GM23338 (cell line): ENCODE measurements at places on chromosomes 7 and 10.

GRCh38 chr7:156764016-156764669, 123.6 kb downstream of the RNF32 start:
- peak; percentile 65 for DNase-seq

- DNase-seq: no peak
These were observed 22.9 kb downstream of the WNT16 start for GRCh38 chr7:121351682-121352081.

- no peak for DNase-seq
These were observed 109.7 kb upstream of the GDF10 start for GRCh38 chr10:47190301-47190700.

DNA sequence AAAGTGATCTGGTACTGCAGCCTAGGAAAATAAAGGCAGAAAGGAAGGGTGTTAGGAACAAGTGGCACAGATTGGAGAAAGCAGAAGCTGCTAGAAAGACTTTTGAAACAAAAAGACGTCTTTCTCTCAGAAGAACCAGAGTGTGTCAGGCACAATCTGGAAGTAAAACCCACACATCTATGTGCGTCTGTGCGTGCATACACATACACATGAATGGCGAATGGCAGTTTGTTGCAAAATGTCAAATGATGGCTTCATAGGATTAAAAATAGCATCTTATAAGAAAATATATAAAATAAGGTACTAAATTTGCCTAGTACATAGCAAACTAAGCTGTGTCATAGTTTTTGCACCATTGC, 246.3 kb downstream of the CDK14 start:
- no peak for DNase-seq

GRCh38 chr10:66277481-66277880, 648.4 kb upstream of the LRRTM3 start:
- DNase-seq: peak; percentile 51

- DNase-seq: no peak
These were observed 67.3 kb upstream of the WDR11 start for GRCh38 chr10:120783867-120784266.

DNA sequence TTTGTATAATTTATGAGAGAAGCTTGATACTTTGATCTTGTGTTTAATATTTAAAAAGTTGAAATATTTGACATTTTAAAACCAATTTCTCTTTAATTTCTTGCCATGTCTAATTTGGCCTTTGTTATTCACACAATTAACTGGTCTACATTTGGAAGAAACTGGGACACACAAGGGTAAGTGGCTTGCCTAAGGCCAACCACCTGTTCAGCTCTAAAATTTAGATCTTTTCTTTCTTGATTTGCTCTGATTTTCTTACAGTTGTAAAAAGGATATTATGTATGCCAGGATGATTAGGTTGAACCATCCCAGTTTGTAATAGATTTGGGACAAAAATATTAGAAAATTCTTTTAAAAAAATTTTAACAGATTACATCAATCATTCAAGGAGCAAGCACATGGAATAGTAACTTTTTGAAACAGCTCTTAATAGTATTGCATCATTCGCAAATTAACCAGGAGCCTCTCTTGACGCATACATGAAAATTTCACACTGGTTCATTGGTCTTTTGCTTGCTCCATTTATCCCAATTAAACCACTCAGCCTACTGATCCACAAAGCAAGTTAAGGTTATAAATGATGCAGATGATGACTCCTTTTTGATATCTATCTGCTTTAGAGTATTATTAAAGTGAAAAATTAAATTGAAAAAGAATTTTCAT, 222.4 kb upstream of the SLC26A5 start:
- DNase-seq: no peak

DNA sequence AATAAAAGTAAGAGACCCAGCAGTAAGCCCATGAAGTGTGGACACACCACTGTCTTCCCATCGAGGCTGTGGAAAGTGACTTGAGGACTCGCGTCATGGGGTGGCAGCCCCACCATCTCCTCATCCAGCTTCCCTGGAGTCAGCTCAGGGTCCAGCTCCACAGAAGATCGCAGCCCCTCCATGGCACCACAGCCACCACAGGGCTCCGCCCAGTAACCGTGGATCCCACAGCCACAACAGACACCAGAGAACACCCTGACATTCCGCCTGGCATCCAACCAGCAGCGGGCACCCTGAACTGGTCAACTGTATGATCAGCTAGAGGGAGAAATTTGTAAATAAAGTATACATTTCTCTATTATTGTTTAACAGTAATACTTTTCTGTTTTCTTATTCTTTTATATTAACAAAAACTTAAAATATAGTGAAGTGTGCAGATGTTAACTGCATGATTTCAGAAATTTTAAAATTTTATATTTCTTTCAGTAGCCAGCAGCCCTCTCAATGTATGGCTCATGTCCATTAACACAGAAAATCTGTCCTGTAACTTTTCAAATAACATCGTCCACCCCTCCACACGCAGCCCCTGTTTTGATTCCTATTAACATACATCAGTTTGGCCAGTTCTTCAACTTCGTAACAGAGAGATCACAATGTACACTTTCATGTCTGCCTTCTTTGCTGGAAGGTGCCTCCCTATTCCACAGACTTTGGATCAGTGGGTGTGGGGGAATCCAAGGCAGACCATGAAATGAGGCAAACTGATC, 69.7 kb downstream of the ITGB1 start:
- DNase-seq: no peak

DNA sequence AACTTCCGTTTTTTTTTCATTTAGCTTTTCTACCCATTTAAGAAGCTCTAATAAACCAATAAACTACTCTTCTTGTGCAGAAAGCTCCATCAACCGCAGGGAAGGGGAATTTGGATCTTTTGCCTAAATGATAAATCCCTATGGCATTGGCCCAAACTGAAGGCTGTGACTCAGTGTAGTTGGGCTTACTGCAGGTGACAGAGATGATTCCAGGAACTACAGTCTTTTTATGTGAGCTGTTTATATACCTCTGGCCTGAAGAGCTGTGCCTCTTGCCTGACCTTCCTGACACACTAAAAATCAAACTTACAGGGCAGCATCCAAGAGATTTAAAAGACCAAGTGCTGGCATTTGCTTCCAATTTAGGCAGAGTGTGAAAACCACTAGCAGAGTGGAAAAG, 25.2 kb downstream of the ABCB1 start:
- DNase-seq: no peak

DNA sequence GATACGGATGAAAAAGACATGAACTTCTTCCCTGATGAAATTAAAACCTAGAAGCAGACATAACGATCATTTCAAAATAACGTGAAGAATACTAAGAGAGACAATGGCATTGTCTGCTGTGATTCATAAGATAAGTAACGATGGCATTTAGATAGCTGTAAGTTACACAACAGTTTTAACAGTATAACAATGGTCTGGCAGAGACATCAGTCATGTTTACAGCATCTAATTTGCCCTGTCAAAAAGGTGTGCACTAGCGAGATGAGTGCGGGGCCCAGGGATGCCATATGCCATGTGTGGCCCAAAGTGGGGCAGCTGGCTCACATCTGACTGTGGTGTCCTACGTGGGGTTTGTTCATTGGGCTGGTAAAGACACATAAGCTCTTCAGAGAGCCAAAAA, 55.7 kb upstream of the RHEB start:
- DNase-seq: no peak

DNA sequence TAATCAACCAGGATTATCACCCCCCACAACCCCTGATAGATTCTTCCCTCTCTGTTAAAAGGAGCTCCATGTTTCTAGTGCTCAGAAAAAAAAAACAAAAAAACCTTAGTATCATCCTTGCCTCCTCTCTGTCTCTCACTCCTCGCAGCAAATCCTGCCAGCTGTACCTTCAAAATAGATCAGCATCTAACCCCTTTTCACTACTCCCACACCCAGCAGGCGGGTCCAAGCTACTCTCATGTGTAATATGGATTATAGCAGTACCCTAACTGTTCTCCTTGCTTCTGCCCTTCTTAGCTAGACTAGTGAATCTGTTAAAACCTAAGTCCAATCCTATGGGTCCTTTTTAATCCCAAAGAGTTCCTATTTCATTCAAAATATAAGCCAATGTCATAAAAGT, 667.4 kb downstream of the MAGI2 start:
- DNase-seq: no peak

DNA sequence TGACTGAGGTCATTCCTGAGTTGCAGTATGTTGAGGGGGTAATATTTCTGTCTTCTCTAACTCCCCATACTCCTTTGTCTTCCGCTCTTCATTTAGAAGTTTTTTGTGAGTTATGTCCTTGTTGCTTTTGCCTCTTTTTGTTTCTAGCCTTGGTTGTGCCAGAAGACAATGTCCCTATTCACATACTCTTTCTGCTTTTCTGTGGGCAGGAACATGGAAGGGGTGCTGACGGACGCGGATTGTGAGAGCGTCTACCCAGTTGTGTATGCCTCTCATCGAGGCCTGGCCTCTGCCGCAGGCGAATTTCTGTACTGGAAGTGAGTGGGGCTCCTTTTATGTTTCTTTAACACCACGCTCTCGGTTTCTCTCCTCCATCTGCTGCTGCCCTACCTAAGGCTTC, 20.5 kb downstream of the STAG3 start:
- DNase-seq: no peak

- DNase-seq: peak; percentile 11
These were observed 300.6 kb downstream of the PLXNA4 start for GRCh38 chr7:132275416-132276233.

DNA sequence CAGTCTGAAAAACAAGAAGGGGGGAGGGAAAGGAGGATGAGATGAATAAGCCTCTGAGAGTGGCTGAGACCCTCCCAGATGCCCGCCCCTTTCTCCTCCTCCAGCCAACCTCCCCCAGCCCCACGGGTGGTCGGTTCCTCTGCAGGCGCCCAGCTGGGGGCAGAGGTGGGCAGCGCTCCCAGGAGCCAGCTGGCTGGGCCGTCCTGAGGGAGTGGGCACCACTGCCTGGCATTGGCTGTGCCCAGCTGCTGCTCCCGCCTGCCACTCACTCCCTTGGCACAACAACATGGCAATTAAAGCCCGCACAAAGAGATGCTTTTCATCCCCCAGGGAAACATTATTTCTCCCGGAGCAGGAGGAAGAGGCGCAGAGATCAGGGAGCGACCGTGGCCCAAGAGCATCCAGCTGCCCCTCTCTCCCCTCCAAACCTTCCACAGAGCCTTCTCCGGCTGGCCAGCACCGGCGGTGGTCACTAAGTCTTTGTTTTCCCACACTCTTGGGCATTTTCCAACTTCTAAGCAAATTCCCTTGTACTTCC, 107.2 kb downstream of the SPDYE5 start:
- DNase-seq: peak; percentile 64

- peak; percentile 46 for DNase-seq
These were observed 102.1 kb downstream of the OSBPL3 start for GRCh38 chr7:24877790-24878311.

DNA sequence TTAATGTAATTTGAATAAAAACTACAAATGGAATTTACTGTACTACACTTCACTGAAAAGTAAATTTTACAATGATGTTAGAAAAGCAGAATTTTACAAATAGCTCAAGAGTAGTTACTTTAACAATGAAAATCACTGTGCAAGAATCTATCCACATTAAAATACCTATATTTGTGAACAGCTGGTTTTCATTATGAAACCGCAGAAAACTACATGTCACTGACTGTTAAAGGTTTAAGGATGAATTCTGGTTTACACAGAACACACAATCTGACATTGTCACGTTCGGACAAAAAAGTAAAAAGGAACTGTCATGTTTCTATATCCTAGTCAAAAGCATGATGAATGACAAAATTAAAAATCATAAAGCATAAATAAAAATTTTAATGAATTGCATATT, 415.3 kb upstream of the PRKCQ start:
- DNase-seq: no peak

GRCh38 chr7:92992483-92992882, 125.3 kb downstream of the SAMD9 start:
- DNase-seq: no peak

DNA sequence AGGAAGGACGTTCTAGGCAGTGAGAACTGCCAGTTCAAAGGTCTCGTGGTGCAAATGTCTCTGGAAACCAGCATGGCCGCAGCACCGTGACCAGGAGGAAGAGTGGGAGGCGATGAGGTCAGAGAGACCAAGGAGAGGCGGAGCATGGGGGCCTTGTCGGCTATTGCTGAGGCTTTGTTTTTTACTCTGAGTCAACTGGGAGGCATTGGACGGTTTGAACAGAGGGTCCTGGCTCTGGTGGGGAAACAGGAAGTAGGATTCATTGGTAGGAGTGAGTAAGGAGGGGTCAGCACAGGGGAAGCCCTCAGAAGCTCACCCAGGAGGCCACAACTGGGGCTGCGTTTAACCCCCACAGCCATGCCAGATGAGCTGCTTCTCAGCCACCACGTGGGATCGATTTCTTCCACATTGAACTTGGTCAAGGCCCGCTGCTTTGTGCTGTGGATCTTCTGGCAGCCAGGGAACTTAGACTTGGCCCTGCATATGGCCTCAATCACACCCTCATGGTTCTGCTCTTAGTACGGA, 22.2 kb upstream of the SH2B2 start:
- DNase-seq: no peak

DNA sequence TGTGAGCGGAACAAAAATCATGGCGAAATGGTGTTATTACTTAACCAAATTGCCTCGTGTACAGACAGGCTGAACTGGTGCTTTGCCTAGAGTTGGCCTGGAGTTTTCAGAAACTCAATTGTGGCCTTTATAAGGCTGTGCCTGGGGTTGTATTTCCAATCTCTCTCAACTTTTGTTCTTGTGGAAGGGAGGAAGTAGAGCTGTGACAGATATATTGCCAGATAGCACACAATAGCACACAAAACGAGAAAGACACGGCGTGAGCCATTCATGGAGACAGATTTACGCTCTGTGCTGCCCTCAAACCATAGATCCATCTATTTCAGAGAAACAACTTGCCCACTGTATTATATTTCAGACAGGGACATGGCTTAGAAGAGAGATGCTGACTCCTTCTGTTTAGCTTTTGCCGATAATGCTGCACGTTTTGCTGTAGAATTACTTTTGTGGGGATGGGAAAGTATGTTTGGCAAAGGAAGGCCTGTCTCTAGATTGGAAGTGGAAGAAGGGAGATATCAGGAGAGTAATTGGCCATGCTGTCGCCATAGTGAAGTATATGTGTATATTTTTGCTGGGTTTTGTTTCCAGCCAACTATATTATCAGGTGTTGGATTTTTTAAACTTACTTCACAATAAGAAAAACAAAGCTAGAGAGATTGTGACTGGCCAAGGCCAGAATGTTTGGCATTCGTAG, 80.4 kb downstream of the AUTS2 start:
- DNase-seq: no peak

GRCh38 chr7:22356010-22356691, 803 bp downstream of the RAPGEF5 start:
- peak; percentile 56 for DNase-seq

GRCh38 chr10:71554671-71555070, 158.0 kb downstream of the CDH23 start:
- DNase-seq: no peak
